ENCODE measurements at places on chromosomes 1 and 21. TPM values are rescaled to one million over a fixed set of nuclear protein-coding genes. Genes with fewer than 3 reads are reported as not detected.

DNA sequence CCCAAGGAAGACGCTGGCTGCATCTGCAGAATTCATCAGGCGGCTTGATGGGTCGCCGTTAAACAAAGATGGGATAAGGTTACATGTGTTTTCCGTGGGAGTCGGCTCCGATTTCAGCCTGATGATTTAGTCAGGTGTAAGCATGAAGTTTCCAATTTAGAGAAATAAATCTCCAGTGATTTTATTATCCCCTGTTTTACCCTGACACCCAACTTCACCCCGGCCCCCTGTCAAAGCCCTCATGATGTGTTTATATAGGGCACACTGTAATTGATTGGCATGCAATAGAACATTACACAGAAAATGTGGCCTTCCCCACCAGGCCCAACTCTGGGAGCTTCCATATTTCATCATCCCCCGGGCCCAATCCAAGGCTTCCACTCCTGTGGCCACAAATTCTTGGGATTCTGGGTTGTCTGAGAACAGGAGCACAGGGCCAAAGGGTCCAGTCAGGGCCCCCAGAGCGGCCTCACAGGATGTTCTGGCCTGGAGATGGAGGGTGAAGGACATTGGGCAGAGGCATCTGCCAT is 72.5 kb downstream of the FOXD2 start:
- DNase-seq, result no peak

DNA sequence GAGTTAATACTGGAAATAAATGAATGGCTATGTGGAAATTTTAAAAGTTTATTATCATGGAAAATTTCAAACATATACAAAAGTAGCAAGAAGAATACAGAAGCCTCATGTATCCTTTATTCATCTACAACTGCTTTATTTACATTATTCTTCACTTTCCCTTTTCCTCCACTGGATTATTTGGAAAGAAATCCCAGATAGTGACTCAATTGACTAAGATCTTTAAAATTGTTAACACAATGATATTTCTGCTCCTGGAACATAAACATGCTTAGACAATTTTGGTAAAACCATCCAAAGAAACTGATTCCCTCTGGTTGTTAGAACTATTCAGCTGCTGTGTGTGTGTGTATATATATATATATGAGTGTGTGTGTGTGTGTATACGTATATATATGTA is 116.2 kb downstream of the TGFB2 start:
- DNase-seq, result no peak

- DNase-seq, result no peak
Measured at GRCh38 chr1:155529109-155529508, 33.5 kb downstream of the ASH1L start.

DNA sequence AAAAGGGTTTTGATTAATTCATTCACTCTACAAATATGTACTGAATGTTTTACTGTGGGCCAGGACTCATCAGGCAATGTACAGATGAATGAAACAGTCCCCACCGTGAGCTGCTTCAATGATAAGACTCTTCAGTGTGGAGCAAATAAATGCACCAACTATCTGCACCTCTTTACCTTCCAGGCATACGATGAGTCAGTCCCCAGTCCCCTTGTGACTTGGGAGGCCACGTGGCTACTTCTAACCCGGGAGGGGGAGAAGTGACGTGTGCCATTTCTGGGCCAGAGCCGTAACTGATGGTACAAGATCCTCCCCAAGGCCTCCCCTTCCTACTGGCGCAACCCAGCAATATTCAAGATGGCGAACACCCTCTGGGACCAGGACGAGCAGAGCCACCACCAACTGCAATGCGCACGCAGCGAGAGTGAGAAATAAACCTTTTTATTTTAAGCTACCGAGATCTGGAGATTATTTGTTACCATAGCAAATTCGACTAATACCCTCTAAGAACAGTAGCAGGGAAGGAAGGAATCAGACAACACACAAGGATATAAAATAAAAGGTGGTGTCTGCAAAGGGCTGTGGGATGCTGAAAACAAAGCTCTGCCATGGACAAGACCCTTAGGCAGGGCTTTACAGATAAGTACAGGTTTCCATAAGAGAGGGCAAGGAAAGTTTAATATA is 74.5 kb downstream of the NPHP4 start:
- DNase-seq, result no peak

GRCh38 chr1:183965726-183966125 is 71.8 kb downstream of the COLGALT2 start:
- DNase-seq, result no peak

DNA sequence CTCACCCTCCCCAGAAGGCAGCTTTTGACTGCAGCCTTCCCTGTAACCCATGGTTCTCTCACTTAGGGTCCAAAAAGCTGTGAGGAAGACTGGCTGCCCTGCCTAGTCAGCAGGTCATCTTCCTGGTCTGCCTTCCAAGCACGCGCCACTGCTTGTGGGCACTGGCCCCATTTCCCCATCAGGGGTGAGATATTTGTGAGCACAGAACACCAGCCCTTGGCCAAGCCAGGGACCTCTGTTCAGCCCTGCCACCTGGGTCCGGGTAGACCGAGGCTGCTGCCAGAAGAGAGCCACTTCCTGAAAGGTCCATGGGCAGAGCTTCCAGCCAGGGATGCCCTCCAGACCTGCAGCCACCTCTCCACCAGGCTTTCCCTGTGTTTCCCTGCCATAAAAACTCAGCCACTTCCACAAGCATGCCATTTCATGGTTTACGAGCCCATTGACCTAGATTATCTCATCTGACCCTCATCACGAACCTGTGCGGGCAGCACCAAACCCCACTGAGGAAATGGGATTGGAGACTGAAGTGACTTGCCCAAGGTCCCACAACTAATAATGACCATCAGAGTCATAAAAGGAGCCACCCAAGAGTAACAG is 40.5 kb downstream of the GLIS1 start:
- no peak for DNase-seq

- DNase-seq, result peak; percentile 89
Measured at GRCh38 chr1:210584439-210585113, 255.9 kb downstream of the HHAT start.

DNA sequence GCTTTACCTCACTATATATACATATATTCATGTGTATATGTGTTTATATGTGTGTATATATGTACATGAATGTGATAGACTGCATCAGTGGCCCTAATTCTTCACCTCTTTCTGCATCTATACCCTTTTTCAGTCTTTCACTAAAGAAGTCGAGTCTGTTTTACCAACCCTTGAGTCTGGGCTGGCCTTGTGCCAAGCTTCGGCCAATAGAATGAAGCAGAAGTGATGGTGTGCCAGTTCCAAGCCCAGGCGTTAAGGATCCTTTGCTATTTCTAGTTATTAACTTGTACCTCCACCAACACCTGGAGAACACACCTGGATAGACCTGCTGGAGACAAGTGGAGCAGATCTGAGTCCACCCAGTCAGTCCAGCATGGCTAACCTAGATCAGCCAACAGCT is 61.6 kb upstream of the PPM1J start:
- DNase-seq, result no peak

DNA sequence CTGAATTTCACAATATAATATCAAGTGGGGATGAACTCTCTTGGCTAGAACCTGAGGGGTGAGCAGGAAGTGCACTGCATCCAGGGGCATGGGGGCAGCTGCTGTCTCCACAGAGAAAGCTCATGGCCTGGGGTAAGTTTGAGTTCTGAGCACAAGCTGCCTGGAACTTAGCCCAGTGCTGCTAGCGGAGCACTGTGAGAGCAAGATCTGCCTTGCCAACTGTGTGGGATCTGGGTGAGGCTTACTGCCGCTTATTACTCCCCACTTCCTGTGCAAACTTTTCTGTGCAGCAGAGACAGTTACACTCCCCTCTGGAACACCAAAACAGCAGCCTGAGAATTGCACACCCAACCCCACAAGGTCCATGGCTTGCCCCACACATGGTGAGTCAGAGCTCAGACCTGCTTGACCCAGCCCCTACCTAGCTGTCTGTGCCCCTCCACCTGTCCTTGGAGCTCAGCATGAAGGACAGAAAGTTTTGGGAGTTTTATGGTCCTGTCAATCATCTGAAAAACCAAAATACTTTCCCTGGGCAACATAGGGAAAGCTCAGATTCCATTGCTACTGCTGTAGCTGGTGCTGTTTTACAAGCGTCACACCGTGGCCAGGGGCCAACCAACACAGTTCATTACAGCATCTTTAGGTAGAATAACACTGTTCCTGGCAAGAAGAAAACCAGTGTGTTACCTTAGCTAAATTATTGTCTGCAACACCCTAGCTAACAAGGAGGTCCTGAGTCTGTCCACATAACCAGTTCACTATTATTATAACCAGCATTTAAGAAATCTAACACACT is 762.1 kb upstream of the NEGR1 start:
- no peak for DNase-seq

GRCh38 chr1:12229386-12229834 is 420 bp upstream of the VPS13D start:
- DNase-seq, result no peak

DNA sequence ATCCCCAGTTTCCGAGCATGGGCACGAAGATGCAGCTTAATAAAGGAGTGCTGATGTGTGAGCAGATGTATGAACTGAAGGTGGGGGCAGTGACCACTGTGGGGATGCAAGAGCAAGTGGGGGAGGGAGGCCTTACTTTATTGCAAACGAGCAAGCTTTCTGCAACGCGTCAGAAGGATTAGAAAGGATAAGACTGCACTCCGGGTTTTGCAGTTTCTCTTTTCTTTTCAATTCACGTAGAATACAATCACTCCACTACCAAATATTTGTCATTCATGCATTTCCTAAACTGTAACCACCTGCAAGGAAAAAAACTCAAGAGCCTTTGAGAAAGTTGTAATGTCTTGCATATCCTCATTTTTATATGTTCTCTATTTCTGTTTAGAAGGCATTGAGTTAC is 4.3 kb upstream of the OR2C3 start:
- DNase-seq, result no peak

DNA sequence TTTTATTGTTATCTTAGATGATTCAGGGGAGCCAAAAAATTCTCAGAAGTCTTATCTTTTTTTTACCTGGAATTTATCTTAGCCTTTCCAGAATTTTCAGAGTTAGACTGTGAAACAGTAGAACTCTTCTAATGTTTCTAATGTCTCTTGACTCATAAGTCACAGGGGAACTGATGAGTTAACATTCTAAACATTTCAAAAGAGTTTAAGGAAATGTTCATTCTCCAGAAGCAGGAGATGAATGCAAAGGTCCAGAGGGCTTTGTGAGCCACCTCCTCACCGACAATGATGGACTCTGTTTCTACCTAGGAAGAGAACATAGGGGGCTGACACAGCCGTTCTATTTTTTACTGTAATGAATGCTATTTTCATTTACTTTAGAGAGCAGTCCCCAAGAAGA is 157.5 kb downstream of the BRINP2 start:
- DNase-seq, result no peak

DNA sequence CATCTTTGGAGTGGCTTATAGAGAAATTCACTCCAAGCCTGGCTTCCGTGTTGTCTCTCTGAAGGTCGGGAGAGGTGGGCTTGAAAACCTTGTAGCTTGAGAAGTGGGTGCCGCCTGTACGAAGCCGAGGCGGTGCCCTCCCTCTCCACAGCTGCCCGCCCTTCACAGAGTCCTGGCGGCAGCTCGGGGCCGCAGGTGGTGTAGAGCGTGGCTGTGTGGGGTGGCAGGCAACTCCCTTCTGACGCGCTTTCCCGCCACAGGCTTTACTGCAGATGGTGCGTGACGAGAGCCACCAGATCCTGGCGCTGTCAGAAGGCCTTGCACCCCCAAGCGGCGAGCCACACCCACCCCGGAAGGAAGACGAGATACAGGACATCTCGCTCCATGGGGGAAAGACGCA is 33.1 kb upstream of the DIP2A start:
- DNase-seq, result no peak

DNA sequence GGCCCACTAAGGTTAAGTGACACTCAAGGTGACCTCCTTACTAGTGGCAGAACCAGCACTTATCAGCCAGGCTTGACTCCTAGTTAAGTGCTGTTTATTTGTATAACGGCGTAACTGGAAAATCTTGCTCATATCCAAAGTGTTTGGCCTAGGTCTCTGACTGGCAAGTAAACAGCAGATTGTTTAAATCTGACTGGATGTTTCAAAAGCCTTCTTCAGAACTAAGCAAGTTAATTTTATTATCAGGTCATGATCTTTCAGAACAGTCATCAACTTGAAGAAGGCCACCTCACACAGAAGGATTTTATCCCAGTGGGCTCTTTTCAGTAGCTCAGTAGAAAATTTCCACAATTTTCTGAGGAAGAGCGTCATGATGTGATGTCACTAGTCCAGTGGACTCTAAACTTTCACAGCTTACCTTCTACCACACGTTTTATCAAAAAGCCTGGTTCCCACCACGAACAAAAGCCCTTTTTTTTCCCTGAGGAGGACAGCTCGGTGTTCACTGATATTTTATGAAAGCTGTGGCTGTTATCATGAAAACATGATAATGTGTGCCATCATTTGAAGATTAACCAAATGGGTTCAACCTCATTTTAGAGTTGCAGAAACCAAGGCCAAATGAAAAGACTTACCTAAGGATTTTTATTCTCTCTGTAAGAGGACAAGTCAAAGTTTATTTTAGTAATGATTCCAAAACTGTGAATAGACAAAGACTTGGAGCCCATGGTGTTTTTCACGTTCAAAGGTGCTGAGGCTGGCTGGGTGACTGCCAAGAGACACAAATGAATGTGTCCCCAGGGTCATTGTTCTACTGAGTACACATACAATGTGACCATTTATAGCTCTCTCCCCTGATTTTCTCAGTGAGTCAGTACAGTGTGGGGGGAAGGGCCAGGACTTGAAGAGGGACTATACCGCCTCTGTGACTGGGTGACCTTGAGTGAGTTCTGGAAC is 9.1 kb downstream of the SGIP1 start:
- peak; percentile 90 for DNase-seq

DNA sequence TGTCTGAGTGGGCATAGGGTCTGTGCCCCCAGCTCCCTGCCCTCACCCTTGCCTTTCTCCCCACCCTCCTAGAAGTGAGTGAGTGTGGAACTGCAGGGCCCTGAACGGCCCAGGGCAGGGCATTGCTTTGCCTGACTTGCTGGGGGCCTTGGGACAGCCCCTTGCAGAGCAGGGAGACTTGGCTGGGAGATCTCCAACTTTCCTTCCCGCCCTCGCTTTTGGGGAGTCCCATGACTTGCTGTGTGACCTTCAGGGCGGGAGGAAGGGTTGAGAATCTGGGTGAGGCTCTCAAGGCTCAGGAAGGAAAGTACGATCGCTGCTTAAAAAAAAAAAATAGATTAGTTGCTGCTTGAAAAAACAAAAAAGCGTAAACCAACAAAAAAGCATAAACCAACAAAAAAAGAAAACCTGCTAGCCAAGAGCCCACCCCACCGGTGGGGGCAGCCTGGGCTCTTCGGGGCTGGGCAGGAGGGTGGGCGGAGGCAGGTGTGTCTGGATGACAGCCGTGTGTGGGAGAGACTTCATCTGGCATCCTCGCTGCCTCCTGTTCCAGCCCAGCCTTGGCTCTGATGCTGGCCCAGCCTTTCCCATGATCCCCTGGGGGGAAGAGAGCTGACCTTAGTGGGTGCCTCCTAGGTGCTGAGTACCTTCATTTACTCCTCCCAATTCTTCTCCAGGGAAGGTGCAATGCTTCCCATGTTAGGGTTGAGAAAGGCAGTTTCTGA is 6.5 kb downstream of the NBL1 start:
- no peak for DNase-seq

CNR2 gene
- not detected for total RNA-seq

Data from stomach (tissue), 19 donors.